ENCODE measurements at places on chromosomes 2 and 18.

DNA sequence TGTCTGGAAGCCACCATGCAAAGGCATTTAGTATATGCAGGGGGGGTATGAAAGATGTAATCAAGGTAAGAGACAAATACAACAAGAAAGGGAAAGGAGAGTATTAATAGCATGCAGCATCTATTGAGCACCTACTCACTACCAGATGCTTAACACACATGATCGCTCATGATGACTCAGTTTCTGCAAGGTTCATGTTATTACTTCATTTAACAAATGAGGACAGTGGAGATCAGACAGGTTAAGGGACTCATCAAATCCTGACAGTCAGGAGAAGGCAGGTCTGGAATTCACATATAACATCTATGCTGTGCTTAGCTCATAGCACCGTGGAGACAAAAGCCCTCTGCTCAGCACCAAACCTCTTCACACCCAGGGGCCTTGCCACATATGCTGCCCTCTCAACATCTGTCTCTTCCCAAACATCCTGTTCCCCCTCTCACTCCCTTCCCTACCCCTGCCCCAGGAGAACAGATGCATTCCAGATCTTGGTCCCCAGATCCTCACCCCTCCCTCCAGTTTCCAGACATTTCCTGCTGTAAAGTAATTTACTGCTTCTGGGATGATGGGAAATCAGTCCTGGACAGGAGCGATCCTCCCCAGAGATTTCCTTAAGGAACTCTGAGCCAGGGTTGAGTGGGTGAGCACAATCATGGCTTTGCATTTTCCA lies 155.3 kb downstream of the ANTXR1 start:
- DNase-seq, result no peak

- no peak for DNase-seq
Observed at GRCh38 chr2:220499225-220499624, 871.8 kb downstream of the SLC4A3 start.

DNA sequence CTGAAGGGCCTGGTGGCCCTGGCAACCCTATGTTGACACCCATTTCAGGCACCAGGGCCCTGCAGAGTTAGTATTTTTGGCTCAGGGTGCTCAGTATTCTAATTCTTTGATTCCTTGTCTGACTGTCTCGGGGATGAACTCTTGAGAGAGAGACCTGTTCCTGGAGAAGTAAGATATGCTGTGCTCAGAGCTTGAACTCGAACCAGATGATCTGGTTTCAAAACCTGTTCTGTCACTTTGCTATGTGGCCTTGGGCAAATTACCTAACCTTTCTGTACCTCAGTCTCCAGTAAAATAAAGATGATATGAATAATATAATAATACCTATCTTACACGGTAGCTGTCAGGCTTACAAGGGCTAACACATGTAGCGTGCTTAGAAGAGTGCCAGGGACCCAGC lies 294.2 kb downstream of the DYSF start:
- DNase-seq, result no peak

DNA sequence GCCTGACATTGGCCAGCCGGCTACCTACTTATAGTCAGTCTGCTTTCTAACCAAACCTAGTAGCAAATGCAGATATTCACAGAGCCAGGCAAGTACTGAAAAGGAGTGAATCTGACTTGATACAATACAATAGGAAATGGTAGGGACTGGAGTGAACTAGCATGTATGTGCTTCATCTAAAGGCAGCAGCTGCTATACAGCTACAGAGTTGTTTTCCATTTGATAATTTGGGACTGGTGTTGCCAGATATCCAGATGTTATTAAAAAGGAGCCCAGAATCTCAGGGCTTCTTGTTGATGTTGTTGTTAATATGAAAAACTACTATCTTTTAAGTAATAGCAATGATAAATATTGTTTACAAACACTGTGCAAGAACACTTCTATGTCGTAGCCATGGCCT lies 159.4 kb downstream of the BABAM2 start:
- DNase-seq, result no peak

- DNase-seq, result no peak
Observed at GRCh38 chr18:36157441-36157840, 27.7 kb downstream of the ELP2 start.

DNA sequence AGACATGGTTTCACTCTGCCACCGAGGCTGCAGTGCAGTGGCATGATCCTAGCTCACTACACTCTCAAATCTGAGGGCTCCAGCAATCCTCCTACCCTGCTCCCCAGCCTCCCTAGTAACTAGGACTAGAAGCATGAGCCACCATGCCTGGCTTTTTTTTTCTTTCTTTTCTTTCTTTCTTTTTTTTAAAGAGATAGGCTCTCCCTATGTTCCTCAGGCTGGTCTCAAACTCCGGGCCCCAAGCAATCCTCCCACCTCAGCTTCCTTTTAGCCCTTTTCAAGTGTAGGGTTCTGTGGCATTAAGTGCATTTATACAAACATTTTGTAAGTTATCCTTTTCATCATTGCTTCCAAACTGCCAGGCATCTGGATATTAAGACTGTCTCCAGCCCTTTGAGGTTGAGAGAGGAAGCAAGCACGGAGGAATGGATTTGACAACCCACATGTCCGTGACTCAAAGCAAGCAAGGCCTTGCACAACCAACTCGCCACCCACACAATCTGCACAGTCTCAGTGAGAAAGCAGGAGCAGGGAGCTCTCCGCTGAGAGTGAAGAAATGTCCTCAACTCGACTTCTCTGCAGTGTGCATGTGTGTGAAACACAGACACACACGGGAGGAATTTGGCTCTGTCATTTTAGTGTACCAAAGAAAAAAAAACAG lies 65.6 kb downstream of the ATP8B1 start:
- no peak for DNase-seq

DNA sequence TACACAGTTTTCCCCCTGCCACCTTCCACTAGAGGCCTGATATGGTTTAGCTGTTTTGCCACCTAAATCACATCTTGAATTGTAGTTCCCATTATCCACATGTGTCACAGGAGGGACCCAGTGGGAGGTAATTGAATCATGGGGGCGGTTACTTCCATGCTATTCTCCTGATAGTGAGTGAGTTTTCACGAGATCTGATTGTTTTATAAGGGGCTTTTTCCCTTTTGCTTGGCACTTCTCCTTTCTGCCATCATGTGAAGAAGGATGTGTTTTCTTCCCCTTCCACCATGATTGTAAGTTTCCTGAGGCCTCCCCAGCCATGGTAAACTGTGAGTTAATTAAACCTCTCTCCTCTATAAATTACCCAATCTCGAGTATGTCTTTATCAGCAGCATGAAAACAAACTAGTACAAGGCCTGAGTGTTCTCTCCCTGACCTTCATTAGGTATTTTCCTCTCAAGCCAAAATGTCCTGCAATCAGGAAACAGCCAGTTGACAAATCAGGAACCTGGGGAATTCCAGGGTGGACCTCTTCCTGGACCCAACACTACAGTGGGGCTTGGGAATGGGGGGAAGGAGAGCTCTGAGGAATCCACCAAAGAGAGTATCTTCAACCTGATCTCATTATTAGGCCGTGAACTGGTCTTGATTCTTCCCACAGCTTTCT lies 129.9 kb downstream of the TXNL1 start:
- DNase-seq, result no peak

DNA sequence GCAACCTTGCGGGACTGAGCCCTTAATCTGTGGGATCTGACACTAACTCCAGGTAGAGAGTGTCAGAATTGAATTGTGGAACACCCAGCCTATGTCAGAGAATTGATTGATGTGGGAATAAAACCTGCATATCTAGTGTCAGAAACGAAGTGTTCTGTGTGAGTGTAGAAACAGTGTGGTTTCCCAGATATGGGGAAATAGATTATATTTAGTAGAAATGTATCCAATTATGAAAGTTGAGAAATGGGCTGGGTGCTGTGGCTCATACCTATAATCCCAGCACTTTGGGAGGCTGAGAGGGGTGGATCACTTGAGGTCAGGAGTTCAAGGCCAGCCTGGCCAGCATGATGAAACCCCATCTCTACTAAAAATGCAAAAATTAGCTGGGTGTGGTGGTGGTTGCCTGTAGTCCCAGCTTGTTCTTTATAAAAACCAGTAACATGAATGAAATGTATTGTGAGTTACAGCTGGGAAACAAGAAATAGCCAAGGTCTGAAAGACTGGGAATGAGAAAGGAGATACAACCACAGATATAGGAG lies 4.3 kb upstream of the TP53I3 start:
- no peak for DNase-seq

- DNase-seq, result no peak
Observed at GRCh38 chr2:227082286-227082685, 81.7 kb downstream of the COL4A4 start.

- no peak for DNase-seq
Observed at GRCh38 chr2:109253217-109253616, 124.2 kb downstream of the SH3RF3 start.

- no peak for DNase-seq
Observed at GRCh38 chr2:10951558-10952414, 40.1 kb downstream of the KCNF1 start.

GRCh38 chr2:176138526-176138922 lies 9.0 kb downstream of the HOXD8 start:
- no peak for DNase-seq

- DNase-seq, result no peak
Observed at GRCh38 chr2:52886556-52886955, 881.0 kb upstream of the CHAC2 start.

DNA sequence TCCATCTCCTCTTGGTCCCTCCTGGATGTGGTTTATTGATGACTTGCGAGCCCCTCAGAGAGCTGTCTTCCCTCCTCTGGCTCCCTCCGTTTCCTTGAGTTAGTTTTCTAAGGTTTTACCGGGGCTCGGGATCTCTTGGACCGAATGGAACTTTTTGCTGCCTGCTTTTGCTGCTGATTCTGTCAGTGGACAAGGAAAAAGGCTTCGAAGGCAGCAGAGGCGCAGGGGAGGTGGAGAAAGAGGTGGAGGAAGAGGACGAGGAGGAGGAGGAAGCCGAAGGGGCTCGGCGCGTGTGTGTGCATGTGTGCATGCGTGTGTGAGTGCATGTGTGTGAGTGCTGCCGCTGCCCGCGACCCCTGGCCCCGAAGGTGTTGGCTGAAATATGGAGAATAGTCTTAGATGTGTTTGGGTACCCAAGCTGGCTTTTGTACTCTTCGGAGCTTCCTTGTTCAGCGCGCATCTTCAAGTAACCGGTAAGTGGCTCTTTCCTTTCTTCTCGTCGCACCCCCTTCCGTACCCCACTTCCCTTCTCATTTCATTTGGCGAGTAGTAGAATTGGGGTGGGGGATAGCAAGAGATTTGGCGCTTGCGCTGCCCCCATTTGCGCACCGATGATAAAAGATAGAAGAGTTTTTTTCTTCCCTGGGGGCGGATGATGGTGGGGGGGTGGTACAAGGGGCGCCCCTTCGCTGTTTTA lies 557 bp downstream of the DCC start:
- DNase-seq, result no peak

- no peak for DNase-seq
Observed at GRCh38 chr2:219525533-219526232, 11.4 kb downstream of the ASIC4 start.

- no peak for DNase-seq
Observed at GRCh38 chr2:111903930-111904439, 5.6 kb downstream of the MERTK start.

DNA sequence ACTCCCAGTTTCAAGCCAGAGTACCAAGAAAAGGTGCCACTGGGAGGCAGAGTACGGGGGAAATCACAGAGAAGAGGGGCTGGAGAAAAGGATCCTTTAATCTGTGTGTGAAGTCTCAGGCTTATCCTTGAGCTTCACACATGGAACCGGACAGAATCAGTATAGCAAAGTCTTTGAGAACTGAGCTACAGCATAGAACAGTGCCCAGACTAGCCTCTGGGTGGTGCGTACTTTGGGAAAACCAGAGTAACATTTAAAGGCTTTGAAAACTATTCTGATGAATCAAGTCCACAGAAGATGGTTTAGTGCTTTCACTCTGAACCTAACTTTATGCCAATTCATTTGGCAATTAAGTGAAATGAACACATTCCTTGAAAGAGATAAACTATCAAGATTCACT lies 83.1 kb downstream of the BABAM2 start:
- DNase-seq, result no peak

DNA sequence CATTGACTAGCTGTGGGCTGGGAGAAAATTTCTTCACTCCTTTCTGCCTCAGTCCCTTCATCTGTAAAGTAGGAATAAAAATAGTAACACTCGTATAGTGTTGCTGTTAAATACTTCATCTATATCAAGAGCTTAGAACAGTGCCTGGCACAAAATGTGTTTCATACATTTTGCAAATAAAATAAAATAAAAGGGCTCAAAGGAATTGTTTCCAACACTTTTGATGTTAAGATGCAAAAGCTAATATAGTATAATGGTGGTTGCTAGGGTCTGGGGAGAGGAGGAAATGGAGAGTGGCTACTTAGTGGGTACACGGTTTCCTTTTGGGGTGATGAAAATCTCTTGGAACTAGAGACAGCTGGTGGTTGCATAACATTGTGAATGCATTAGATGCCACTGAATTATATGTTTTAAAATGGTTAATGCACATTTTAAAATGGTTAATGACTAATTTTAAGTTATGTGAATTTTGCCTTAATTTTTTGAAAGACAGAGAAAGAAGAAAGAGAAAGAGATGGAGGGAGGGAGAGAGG lies 542.1 kb upstream of the ID2 start:
- no peak for DNase-seq

GRCh38 chr18:3224223-3224622 lies 4.5 kb upstream of the MYOM1 start:
- no peak for DNase-seq

GRCh38 chr18:484749-485464 lies 15.6 kb downstream of the COLEC12 start:
- DNase-seq, result no peak

DNA sequence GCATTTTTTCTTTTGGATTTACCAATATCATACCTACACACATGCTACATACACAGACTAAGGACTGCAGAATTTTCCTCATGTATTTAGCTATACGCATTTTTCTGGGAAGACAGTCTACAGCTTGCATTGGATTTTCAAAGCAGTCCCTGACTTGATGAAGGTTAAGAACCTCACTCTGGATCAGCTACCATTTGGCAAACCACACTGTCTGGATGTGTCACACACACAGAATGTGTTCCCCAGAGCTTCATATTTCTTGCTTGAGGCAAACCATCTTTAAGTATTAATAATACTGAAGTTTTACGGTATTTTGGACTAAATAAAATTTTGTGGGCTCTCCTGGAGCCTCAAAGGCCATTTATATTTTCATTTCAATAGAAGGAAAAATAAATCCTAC lies 102.3 kb downstream of the TCF4 start:
- DNase-seq, result no peak

- DNase-seq, result no peak
Observed at GRCh38 chr2:60376252-60376651, 177.2 kb downstream of the BCL11A start.

- DNase-seq, result no peak
Observed at GRCh38 chr18:57175532-57175931, 28.6 kb downstream of the BOD1L2 start.

DNA sequence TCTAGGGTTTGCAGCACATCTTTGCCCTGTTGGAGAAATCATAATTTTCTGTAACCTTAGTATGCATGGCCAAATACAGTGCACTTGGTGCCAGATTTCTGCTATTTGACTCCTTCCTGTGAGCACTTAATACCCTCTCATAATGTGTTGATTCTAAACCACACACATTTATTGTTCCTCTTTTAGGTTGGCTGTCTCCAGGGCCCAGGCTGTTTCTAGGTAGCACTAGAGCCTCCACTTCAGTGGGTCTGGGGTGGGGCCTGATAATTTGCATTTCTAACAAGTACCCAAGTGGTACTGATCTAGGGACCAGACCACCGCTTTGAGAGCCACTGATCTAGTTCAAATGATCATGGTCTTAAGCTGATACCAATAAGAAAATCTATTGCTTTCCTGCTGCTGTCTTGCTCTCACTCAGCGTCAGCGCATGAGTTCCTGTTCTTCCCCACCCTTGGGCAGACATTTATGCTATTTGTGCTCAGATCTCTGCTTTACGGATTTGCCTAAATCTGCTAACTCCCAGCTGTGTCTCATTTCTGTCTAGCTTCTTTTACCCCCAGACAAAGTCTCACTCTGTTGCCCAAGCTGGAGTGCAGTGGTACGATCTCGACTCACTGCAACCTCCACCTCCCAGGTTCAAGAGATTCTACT lies 7.4 kb downstream of the PTRHD1 start:
- no peak for DNase-seq
